ENCODE measurements at places on chromosomes 1 and 21.

GRCh38 chr1:32223683-32224082 is 1.5 kb downstream of the EIF3I start:
- no peak for DNase-seq

DNA sequence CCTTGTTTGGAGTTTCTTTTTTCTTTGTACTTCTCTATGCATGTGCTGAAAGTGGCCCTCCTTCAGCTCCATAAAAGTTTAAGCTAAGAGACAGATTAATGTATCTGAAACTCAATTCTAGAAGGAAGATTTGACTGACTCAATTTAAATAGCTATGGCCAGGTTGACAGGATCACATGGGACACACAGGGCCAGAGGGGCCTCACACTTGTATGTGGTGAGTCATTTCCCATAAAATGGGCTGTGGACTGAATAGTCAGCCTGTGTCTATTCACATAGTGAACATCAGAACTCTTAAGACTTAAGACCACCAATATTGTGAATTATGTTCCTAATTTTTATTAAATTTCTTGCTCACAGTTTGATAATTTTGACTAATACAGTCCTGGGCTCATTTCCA is 45.7 kb upstream of the DEPDC1 start:
- DNase-seq: no peak

DNA sequence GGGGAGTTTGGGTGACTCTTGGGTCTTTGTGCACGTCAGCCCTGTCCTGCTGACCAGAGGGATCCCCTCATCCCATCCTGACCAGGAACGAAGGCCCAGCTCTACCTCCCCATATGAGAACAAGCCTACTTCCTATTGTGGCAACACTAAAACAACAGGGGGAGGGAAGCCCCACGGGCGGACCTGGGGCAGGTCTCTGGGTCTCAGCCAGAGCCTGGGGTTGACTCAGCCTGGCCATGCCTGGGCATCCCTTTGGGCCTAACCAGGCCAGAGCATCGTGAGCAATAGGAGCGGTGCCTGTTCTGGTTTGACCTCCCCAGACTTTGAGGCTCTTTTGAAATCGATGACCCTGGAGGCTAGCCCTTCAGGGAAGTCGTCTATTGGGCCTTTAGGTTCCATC is 16.8 kb downstream of the RPS6KA1 start:
- DNase-seq: no peak

DNA sequence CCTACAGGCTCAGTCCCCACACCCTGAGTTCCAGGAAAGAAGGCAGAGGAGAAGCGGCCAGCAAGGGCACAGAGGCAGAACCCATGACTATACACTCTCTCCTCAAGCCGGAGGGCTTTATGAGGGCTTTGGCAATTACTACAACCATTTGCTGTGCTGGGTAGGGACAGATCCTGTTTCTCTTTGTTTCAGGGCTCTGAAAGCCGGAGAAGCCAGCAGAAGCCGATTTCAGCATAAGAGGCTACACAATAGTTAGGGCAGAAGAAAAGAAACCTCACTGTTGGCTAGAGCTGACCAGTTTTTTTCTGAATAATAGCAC is 13.9 kb downstream of the GPR3 start:
- DNase-seq: no peak

DNA sequence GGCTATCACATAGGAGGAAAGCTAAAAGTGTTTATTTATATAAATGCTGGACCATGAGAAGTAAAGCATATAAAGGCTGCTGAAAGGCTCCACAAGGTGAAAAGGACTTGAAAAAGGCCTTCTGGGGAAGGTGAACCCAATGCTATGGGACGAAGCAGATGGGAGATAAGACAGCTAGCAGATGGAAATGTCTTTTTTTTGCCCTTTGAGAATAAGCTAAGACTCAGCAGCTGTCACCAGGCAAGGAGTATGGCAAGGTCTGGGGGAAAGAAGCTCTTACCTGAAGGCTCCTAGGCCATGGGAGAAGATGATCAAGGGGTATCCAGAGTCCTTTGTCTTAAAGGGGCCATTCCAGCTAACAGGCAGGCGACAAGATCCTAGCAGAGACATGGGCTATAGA is 9.9 kb downstream of the PAFAH2 start:
- DNase-seq: no peak

- DNase-seq: no peak
These were observed 27.0 kb downstream of the DPYD start for GRCh38 chr1:97893844-97894243.

DNA sequence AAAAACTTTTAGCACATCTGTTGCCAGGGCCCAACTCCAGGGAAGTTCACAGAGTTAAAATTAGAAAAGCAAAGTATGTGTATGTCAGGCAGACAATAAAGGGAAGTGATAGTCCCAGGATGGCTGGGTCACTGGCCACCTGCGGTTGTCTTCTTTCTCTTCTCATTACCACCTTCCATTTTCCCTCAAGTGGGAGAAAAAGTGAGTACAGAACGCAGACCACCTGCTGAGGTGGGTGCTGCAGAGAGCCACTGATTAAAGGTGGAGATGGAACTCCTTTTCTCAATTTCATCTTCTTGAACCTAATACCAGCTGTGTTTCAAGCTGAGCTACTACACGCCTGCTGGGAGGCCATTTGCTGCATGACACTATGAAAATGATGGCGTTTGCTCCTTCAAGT is 88.8 kb upstream of the PDE4B start:
- no peak for DNase-seq
